ENCODE measurements at places on chromosomes 5 and 9.

- no peak for DNase-seq
These were observed 169.9 kb downstream of the CDH9 start for GRCh38 chr5:26868504-26868903.

DNA sequence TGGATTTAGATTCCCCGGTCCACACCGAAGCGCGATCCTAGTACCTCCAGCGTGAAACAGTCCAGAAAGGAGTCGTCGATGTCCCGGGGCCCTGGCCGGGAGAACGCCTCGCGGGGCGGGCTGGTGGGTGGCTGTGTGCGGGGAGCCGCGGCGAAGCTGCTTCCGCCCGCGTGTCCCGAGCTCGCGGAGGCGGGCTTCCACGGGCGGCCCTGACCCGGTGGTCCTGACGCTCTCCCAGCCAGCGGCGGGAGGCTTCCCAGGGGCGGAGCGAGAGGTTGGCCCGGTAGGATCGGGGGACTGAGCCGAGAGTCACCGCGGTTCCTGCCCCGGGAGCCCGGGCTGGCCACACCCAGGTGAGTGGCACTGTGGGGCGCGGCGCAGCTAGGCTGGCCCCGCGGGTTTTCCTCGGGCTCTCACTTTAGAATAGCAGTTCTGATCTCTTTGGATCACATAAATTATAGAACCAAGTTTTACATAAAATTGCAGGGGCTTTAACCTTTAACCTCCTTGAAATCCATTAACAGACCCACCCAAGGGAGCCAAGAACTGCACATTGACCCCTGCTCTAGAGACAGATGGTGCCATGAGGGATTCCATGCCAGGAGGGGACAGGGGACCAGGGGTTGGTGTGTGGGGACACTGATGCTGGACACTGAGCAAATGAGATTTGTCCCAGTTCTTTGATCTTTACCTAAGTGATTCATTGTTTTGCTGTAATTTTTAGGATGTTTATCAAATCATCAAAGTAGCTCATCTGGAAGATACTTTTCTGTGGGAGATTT, 29.2 kb upstream of the IL31RA start:
- DNase-seq = no peak

- no peak for DNase-seq
These were observed 377.0 kb downstream of the GLIS3 start for GRCh38 chr9:3922846-3923245.

DNA sequence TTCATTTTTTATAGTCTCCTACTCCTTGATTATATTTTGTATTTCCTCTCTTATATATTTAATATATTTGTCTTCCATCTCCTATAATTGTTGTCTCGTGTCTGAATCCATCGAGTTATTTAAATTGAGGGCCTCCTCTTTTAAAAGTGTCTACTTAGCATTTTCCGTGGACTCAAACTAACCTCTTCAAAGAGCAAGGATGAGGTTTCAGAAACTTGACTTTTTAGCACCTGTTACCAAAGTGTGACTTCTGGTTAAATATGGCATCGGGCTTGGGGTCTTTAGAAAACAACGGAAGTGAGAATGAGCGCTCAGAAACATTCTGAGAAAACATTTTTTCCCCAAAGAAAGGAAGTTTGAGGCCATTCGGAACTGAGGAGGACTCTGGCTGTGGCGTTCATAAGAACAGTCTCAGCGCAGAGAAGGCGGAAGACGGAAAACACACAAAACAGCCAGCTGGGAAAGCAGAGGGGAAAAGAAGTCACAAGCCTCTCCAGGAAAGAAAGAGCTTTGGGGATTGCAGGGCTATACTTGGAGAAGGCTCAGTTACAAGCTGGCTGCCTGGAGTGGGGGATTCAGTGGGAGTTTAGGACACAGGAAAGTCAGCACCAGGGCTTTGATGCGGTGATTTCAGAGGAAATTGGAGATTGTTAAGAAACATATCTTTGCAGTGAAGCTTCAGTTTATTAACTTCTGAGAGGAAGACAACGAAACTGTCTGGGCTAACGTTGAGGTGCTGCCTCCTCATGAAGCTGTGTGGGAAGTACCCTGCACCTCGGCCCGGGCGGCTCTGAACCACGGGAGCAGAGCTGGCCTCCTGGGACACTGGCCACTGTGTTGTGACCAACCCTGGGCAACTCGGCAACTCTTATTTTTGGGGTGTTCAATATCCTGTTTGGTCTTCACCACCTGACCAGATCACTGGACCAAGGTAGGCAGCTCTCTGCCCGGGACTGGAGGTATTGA, 25.1 kb upstream of the IRX2 start:
- no peak for DNase-seq

GRCh38 chr9:3507395-3508077, 18.3 kb downstream of the RFX3 start:
- peak; percentile 58 for DNase-seq

DNA sequence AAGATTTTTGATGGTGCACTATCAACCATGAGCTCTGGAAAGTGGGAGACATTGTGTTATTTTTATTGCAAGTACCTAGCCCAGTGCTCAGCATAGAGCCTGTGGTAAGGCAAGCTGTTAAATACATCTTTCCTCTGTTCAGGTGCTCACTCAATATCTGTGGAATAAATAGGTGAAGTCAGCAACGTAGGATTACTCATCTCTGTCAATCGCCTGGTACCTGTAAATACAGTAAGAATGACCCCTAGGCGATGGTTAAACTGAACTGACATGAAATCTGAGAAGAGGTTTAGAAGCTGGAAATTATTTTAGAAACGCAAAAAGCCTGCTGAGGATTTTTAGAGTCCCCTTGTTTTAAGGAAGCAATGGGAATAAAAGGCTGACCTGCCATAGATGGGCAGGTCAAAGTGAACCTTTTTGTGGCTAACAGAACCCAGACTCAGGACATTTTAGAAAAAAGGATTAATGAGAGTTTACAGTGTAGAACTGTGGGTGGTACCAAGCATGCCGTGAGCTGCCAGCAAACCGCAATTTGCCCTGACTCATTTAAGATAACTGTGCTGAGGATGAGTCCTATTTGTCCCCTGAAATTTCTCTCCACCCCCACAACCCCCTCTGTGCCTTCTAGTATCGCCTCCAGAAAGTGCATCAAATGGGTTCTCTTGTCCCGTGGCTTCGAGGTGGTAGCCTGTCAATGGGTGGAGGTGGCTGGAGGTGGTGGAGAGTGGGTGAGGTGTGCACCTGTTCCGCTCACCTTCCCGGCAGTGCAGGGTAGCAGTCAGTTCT, 375.1 kb downstream of the MED10 start:
- no peak for DNase-seq

DNA sequence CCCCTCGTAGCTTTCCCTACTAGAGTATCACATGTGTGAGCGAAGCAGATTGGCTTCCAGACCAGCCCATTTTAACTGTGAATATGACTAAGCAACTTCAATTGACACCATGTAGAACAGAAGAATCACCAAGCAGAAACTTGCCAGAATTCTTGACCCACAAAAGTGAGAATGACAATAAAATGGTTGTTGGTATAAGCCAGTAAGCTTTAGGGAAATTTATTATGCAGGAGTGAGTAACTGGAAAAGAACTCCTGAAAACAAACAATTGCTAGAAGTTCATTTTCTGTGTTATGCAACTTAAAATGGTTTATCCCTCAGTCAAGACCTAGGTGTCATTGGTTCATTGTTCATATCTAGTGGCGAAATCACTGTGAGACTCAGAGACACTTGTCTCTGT, 303.1 kb downstream of the DMRT2 start:
- no peak for DNase-seq

Data from OCI-LY7 (cell line).